Effector CD4-positive, alpha-beta T cell (primary cell): ENCODE measurements at places on chromosomes 6 and 20.

DNA sequence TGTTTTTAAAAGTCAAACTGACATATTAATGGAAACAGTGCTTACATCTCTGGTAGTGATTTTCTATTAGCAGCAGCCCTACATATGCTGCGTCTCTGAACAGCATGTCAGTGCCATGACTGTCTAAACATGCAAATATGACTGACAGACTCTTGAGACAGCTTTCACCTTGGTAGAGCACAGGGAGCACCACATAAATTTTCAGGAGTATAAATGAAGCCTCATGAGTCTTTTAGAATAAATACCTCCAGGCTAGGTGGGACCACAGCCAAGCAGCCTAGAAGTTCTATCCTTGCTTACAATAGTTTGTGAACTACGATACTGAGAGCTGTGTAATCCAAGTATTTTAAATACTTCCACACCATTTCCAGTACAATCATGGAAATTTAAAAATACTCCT, 410.7 kb upstream of the RUNX2 start:
- DNase-seq = no peak

DNA sequence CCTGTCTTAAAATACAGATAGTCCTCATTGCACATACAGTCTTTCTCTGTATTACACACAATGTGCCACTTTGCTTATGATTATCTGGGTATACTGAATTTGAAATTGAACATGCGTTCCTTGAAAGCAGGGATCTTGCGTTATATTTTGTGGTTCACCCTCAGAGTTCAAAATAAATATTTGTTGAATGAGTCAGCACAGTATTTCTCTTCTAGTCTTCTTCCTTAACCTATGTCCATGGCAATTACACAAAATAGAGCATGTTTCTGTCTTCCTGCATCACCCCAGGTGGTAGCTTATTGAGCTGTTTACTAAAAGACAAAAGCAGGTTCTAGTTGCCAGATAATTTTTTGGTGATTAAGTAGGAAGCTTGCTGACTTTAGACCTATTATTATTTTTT, 272.9 kb upstream of the FERMT1 start:
- no peak for DNase-seq

GRCh38 chr20:32418376-32418775, 60.2 kb downstream of the ASXL1 start:
- no peak for DNase-seq

GRCh38 chr6:122422614-122423267, 23.3 kb downstream of the HSF2 start:
- DNase-seq = no peak

DNA sequence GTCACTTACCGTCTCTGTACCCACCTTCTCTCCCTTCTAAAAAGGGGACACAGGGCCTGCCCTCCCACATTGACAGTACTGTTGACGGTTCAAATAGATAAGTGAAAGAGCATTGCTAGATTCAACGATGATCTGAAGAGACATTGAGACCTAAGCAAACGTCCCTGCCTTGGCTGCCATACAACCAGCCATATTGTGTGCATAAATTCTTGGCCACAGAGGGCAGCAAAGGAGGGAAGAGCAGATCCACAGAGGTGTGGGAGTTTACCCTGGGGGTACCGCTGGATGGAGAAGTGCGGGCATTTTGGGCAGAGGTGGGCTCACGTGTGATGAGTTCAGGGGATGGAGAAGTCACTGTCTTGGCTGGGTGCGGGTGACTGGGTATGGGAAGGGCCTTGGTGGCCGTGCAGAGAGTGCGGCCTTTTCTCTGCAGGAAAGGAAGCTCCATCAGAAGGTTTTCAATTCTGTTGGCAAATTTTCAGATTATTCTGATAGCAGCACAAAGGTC, 85.6 kb downstream of the POPDC3 start:
- no peak for DNase-seq
